ENCODE measurements at places on chromosomes 12 and 14.

GRCh38 chr12:92639017-92639416, 63.8 kb upstream of the PLEKHG7 start:
- DNase-seq = no peak

GRCh38 chr14:41490323-41490722, 116.4 kb upstream of the LRFN5 start:
- no peak for DNase-seq

- no peak for DNase-seq
These were observed 1077.6 kb downstream of the GALC start for GRCh38 chr14:86915406-86915805.

DNA sequence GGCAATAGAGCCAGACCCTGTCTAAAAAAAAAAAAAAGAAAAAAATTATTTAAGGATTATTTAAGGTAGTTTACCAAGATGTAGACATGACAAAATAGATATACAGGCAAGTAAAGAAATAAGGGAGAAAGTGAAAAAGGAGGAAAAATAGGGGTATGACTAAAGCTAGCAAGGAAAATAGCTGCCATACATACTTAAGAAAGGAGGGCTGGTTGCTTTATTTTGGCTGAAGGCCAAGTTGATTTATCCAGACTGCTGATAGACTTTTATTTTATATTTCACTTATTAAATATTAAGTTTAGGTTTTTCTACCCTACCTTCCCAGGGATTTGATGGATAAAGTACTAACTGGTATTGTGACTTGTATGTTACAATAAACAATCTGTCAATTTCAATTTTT, 8.3 kb upstream of the AEBP2 start:
- no peak for DNase-seq

GRCh38 chr12:80625901-80626300, 81.5 kb upstream of the MYF6 start:
- no peak for DNase-seq

DNA sequence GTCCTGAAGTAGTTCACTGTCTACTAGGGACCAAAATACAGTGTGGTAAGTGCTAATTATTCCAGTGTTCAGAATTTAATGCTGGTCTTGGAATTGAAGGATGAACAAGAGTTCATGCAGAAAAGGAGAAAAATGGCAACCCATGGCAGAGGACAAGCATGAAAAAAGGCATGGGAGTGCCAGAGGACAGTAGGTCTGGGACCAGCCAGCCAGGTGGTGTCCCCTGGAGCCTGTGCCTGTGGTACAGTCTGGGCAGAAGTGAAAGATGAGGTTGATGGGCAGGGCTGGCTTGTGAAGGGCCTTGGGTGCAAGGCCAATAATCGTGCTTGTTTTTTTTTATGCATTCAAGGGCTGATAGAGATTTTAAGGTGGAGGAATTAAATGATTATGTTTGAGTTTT, 21.0 kb downstream of the C12orf75 start:
- peak; percentile 60 for DNase-seq

- no peak for DNase-seq
These were observed 438 bp upstream of the EGLN3 start for GRCh38 chr14:33951183-33951840.

GRCh38 chr14:54652188-54652587, 85.3 kb downstream of the SAMD4A start:
- DNase-seq = no peak

GRCh38 chr12:115213538-115214016, 529.6 kb upstream of the TBX3 start:
- no peak for DNase-seq

GRCh38 chr14:95313190-95313589, 6.5 kb downstream of the CLMN start:
- DNase-seq = no peak

GRCh38 chr14:59161561-59162175, 26.8 kb upstream of the DAAM1 start:
- peak; percentile 40 for DNase-seq

- DNase-seq = no peak
These were observed 12.8 kb upstream of the NR4A1 start for GRCh38 chr12:52038447-52038846.
